ENCODE measurements at places on chromosomes 5 and 9. TPM values are rescaled to one million over a fixed set of nuclear protein-coding genes. Genes with fewer than 3 reads are reported as not detected.
A peak's percentile ranks its signal among the peaks of the same experiment; 100 is the strongest.

The ROPN1L gene
- total RNA-seq, result 0.17 TPM

The DBH gene
- total RNA-seq, result not detected

The FGF18 gene
- total RNA-seq, result 8.0 TPM

The PCDHB5 gene
- 2.8 TPM for total RNA-seq

The IL4 gene
- not detected for total RNA-seq

The C9orf153 gene
- total RNA-seq, result 0.51 TPM

The CAMK4 gene
- total RNA-seq, result 0.77 TPM

The SPARC gene
- total RNA-seq, result 408 TPM

The ARL14EPL gene
- not detected for total RNA-seq

The NIM1K gene
- total RNA-seq, result 7.7 TPM

DNA sequence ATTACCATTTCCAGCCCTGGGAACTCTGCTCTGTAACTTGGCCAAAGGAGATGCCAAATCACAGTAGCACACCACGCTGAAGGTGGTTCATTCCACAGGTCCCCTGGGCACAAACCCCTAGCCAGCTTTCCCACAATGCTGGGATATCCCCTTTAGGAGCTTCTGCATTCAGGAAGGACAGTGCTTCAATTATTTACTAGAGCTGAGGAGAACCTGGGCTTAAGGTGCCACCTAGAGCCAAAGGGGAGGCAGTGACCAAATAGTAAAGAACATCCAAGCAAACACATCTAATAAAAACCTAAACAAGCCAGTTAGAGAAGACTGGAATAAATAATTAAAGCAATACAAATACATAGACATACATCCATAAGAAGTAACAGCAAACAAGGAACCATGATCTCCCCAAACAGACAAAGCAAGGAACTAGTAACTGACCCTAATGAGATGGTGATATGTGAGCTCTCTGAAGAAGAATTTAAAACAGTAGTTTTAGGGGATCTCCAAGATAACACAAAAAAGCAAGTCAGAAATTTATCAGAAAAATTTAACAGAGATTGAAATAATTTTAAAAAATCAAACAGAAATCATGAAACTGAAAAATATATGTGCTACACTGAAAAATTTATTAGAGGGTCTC, 14.6 kb downstream of the KIF4B start:
- no peaks in the 10 kb centered on the region for H3K27me3 ChIP-seq
- no peaks in the 10 kb centered on the region for H3K4me1 ChIP-seq
- no peak for DNase-seq
- H3K4me3 ChIP-seq, result no peak overlapping the region
- H3K36me3 ChIP-seq, result no peaks in the 10 kb centered on the region
- H3K27ac ChIP-seq, result no peak overlapping the region

- no peak overlapping the region for H3K4me3 ChIP-seq
- no peaks in the 10 kb centered on the region for H3K4me1 ChIP-seq
- no peak for DNase-seq
- no peaks in the 10 kb centered on the region for H3K36me3 ChIP-seq
Observed at GRCh38 chr5:168931638-168932345, 352.6 kb upstream of the PANK3 start.

DNA sequence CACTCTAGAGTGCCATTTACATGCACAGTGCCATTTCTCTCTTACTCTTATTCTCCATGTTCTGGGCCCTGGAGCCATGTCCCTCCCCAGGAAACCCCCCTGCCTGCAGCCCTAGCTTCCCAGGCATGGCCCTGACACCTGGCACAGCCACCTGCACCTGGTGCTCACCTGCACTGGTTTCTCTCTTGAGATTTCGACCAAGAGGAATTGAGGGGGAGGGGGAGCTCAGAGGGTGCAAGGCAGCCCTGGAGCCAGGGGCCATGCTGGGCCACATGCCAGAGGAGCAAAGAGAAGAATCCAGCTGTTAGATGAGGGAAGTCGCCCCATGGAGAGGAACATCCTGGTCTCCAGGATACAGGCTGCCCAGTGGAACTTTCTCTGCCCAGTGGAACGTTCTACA, 65.0 kb upstream of the RAPGEF1 start:
- H3K27me3 ChIP-seq, result peaks cover 17% of the 10 kb centered on the region
- no peak overlapping the region for H3K27ac ChIP-seq
- no peaks in the 10 kb centered on the region for H3K4me1 ChIP-seq
- H3K4me3 ChIP-seq, result no peak overlapping the region
- no peaks in the 10 kb centered on the region for H3K36me3 ChIP-seq

GRCh38 chr9:99490729-99491128, 268.6 kb downstream of the SEC61B start:
- no peak overlapping the region for H3K4me3 ChIP-seq
- H3K4me1 ChIP-seq, result peaks cover 14% of the 10 kb centered on the region
- H3K36me3 ChIP-seq, result no peaks in the 10 kb centered on the region
- H3K27ac ChIP-seq, result peak overlapping the region; percentile 75
- H3K27me3 ChIP-seq, result no peaks in the 10 kb centered on the region

DNA sequence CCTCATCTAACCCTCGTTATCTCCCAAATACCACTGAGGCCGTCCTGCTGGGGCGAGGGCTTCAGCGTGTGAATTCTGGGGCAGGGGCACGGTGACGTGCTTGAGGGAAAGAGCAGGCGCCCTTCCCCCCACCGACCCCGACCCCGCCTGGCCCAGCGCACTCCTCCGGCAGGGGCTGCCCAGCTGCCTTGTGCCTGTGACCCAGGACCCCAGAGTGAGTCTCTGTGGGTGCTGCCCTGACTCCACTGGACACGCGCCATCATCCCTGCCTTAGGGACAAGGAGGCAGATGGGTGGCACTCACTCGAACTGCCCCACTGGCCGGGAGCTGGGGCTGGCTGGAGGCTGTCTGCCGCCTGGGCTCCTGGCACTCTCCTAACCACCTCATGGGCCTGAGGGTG, 136.2 kb upstream of the LPCAT1 start:
- H3K36me3 ChIP-seq, result no peaks in the 10 kb centered on the region
- peaks cover 4% of the 10 kb centered on the region for H3K27me3 ChIP-seq
- H3K27ac ChIP-seq, result no peak overlapping the region
- no peak for DNase-seq
- H3K4me1 ChIP-seq, result no peaks in the 10 kb centered on the region

GRCh38 chr5:125928663-125929062, 494.5 kb upstream of the GRAMD2B start:
- no peak overlapping the region for H3K4me3 ChIP-seq
- H3K4me1 ChIP-seq, result no peaks in the 10 kb centered on the region
- H3K36me3 ChIP-seq, result no peaks in the 10 kb centered on the region
- H3K27me3 ChIP-seq, result no peaks in the 10 kb centered on the region
- DNase-seq, result no peak

GRCh38 chr5:93355691-93356090, 225.3 kb downstream of the NR2F1-AS1 start:
- H3K27me3 ChIP-seq, result no peaks in the 10 kb centered on the region
- H3K4me1 ChIP-seq, result peaks cover 4% of the 10 kb centered on the region
- H3K4me3 ChIP-seq, result no peak overlapping the region
- DNase-seq, result no peak
- no peak overlapping the region for H3K27ac ChIP-seq

- no peak overlapping the region for H3K27ac ChIP-seq
- no peak overlapping the region for H3K4me3 ChIP-seq
- DNase-seq, result peak; percentile 10
- no peaks in the 10 kb centered on the region for H3K4me1 ChIP-seq
- H3K36me3 ChIP-seq, result no peaks in the 10 kb centered on the region
Observed at GRCh38 chr9:68949271-68950000, 64.5 kb downstream of the PRKACG start.

GRCh38 chr5:111968459-111968858, 211.5 kb upstream of the NREP start:
- H3K4me1 ChIP-seq, result no peaks in the 10 kb centered on the region
- H3K36me3 ChIP-seq, result no peaks in the 10 kb centered on the region
- peak; percentile 58 for DNase-seq

GRCh38 chr5:173634465-173634983, 18.1 kb upstream of the BOD1 start:
- no peaks in the 10 kb centered on the region for H3K27me3 ChIP-seq

GRCh38 chr5:93708442-93708841, 33.0 kb downstream of the POU5F2 start:
- H3K27ac ChIP-seq, result no peak overlapping the region
- no peak for DNase-seq
- H3K4me3 ChIP-seq, result no peak overlapping the region
- peaks cover 3% of the 10 kb centered on the region for H3K4me1 ChIP-seq
- H3K27me3 ChIP-seq, result no peaks in the 10 kb centered on the region
- no peaks in the 10 kb centered on the region for H3K36me3 ChIP-seq

GRCh38 chr5:113606298-113607134, 93.0 kb downstream of the YTHDC2 start:
- no peaks in the 10 kb centered on the region for H3K36me3 ChIP-seq
- no peak overlapping the region for H3K27ac ChIP-seq
- no peaks in the 10 kb centered on the region for H3K27me3 ChIP-seq
- H3K4me1 ChIP-seq, result no peaks in the 10 kb centered on the region
- peak; percentile 47 for DNase-seq
- peak overlapping the region; percentile 19 for H3K4me3 ChIP-seq

GRCh38 chr9:4341554-4341953, 41.7 kb upstream of the GLIS3 start:
- H3K27me3 ChIP-seq, result no peaks in the 10 kb centered on the region
- H3K27ac ChIP-seq, result no peak overlapping the region
- DNase-seq, result no peak
- no peak overlapping the region for H3K4me3 ChIP-seq
- H3K4me1 ChIP-seq, result no peaks in the 10 kb centered on the region

DNA sequence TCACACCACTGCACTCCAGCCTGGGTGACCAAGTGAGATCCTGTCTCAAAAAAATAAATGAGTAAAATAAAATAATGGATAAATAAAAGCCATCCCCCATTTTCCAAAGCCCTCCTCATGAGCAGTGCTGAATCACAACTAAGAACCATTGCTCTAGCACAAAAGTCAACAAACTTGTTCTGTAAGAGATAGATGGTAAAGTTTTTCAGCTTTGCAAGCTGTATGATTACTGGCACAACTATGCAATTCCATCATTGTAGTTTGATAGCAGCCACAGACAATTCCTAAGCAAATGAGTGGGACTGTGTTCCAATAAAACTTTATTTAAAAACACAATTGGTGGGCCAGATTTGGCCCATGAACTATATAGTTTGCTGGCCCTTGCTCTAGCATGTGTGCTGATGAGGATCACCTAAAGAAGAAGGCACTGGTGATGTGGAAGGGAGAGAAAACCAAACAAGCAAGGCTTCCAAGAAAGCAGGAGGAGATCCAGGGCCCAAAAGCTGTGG, 64.6 kb downstream of the NEURL1B start:
- peaks cover 5% of the 10 kb centered on the region for H3K4me1 ChIP-seq
- H3K36me3 ChIP-seq, result no peaks in the 10 kb centered on the region
- no peak overlapping the region for H3K4me3 ChIP-seq
- peaks cover 4% of the 10 kb centered on the region for H3K27me3 ChIP-seq

GRCh38 chr5:170503990-170504596, at the start of gene KCNIP1:
Gene KCNIP1, plus strand, starts transcription at chr5:170504020.
- H3K27me3 ChIP-seq, result no peaks in the 10 kb centered on the region
- no peak within 1 kb of the TSS for H3K27ac ChIP-seq
- no peak within 1 kb of the TSS for H3K4me3 ChIP-seq
- peak; percentile 41 for DNase-seq
- no peaks in the 10 kb centered on the region for H3K36me3 ChIP-seq
- H3K4me1 ChIP-seq, result no peaks in the 10 kb centered on the region

DNA sequence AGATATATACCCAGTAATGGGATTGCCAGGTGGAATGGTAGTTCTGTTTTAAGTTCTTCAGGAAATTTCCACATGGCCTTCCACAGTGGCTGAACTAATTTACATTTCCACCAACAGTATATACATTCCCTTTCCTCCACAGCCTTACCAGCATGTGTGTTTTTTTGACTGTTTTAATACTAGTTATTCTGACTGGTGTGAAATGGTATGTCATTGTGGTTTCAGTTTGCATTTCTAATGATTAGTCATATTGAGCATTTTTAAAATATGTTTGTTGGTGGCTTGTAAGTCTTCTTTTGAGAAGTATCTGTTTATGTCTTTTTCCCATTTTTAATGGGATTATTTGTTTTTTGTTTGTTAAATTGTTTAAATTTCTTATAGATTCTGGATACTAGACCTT, 208.9 kb downstream of the CFAP90 start:
- H3K36me3 ChIP-seq, result no peaks in the 10 kb centered on the region
- peak; percentile 47 for DNase-seq
- H3K27ac ChIP-seq, result no peak overlapping the region
- H3K4me1 ChIP-seq, result no peaks in the 10 kb centered on the region
- H3K27me3 ChIP-seq, result no peaks in the 10 kb centered on the region

DNA sequence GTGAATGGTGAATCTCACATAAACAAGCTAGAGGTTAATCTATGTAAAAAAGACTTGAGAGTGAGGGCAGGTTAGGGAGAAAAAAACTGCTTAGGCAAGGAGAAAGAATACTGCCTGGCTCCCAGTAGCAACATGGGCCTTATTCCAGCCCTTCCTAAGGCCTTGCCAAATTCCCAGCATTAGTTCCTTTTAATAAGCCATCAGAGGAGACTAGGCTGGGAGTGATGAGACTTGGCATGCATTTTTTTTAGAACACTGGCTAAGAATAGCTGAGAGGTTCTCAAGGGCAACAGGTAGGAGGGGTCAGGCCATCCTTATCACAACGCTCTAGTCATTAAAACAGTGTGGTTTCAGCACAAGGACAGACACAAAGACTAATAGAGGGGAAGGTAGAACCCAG, 20.9 kb upstream of the ZBTB43 start:
- H3K36me3 ChIP-seq, result no peaks in the 10 kb centered on the region
- H3K4me1 ChIP-seq, result no peaks in the 10 kb centered on the region
- no peak overlapping the region for H3K27ac ChIP-seq
- no peak overlapping the region for H3K4me3 ChIP-seq
- DNase-seq, result no peak
- peaks cover 6% of the 10 kb centered on the region for H3K27me3 ChIP-seq

DNA sequence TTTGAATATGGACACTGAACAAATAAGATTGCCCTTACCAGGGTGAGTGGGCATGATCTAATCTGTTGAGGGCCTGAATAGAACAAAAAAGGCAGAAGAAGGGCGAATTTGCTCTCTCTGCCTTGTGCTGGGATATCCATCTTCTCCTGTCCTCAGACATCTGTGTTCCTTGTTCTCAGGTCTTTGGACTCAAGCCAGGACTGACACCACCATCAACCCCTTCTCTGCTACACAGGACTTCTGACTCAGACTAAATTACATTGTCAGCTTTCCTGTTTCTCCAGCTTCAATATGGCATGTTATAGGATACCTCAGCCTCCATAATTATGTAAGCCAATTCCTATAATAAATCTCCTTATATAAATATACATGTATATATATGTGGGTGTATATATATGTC, 40.8 kb upstream of the SLCO6A1 start:
- H3K36me3 ChIP-seq, result no peaks in the 10 kb centered on the region
- DNase-seq, result no peak
- no peaks in the 10 kb centered on the region for H3K27me3 ChIP-seq
- no peak overlapping the region for H3K4me3 ChIP-seq
- no peaks in the 10 kb centered on the region for H3K4me1 ChIP-seq

DNA sequence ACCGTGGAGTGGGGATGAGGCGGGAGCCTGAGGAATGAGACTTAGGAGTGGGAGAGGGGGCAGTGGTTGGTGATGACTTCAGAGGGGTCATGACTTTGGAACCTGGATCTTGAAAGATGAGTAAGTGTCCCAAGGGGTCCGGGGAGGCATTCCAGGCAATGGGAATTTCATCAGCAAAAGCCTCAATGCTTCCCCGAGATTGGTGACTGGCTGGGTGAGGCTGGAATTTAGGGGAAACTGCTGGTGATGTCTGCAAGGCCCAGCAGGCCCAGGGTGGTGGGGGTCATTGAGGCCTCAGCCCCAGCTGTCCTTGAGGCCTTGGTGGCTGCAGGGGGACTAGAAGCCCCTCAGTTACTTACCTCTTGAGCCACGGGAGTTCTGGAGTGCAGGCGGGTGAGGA, 7.5 kb downstream of the NDST1 start:
- peaks cover 2% of the 10 kb centered on the region for H3K36me3 ChIP-seq
- no peak overlapping the region for H3K4me3 ChIP-seq
- peak overlapping the region; percentile 80 for H3K27ac ChIP-seq
- H3K4me1 ChIP-seq, result peaks cover 56% of the 10 kb centered on the region
- H3K27me3 ChIP-seq, result no peaks in the 10 kb centered on the region

- no peak for DNase-seq
- H3K4me1 ChIP-seq, result no peaks in the 10 kb centered on the region
- no peaks in the 10 kb centered on the region for H3K36me3 ChIP-seq
- H3K4me3 ChIP-seq, result no peak overlapping the region
Observed at GRCh38 chr5:152883066-152883775, 478.1 kb upstream of the NMUR2 start.
